ENCODE measurements at places on chromosomes 3 and 15.
A peak's percentile ranks its signal among the peaks of the same experiment; 100 is the strongest.

DNA sequence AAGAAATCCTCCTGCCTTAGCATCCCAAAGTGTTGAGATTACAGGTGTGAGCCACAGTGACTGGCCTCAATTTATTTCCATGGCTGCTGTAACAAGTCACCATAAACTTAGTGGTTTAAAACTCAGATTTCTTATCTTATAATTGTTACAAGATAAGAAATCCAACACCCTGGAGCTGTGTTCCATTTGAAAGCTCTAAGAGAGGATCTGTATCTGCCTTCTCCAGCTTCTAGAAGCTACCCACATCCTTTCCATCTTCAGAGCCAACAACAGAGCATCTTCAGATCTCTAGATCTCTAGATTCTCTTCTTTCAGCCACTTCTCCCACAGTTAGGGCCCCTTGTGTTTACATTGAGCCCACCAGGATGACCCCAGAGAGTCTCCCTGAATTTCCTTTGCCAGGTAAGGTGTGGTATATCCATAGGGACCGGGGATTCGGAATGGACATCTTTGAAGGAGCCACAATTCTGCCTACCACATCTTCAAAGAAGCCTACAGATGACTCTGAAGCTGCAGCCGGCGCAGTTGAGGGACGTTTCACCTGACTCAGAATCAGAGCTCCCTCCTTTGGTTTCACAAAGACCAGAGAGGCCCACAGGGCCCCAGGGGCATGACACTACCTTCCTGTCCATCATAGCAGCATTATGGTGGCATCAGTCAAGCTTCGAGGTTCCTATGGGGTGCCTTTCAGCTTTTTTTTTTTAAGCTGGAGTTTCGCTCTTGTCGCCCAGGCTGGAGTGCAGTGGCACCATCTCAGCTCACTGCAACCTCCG lies 87.0 kb upstream of the IGF1R start:
- DNase-seq: peak; percentile 17

- no peak for DNase-seq
Observed at GRCh38 chr15:68822818-68823217, 2.1 kb upstream of the ANP32A start.

- DNase-seq: no peak
Observed at GRCh38 chr3:16059081-16059537, 115.4 kb upstream of the GALNT15 start.

DNA sequence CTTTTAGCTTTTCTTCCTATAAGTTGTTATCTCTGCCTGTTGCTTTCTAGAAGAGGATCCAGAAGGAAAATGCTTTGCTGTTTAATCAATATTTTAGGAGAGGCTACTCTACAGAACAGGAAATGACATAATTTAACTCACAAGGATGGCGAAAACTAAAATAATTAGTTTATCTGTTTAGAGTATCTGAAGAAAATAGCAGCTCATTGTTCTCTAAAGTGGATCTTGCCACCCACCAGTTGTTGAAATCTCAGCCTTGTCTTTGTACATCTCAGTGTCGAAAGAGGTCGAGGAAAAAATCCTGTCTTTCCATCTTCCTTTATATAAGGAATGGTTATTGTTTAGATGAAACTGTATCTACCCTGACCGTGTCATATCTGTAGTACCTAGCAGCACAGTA lies 126.6 kb downstream of the ZNF609 start:
- DNase-seq: no peak

GRCh38 chr15:89876396-89877082 lies 17.3 kb downstream of the AP3S2 start:
- no peak for DNase-seq

DNA sequence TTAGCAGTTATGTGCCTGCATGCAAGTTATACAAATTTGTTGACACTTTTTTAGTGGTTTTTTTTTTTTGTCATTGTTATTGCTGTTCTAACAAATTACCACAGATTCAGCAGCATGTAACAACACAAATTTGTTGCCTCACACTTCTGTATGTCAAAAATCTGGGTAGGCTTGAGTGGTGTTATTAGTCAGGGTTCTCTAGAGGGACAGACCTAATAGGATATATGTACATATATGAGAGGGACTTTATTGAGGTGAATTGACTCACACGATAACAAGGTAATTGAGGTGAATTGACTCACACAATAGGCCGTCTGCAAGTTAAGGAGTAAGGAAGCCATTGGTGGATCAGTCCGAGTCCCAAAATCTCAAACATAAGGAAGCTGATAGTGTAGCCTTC lies 15.0 kb upstream of the PLSCR1 start:
- no peak for DNase-seq

DNA sequence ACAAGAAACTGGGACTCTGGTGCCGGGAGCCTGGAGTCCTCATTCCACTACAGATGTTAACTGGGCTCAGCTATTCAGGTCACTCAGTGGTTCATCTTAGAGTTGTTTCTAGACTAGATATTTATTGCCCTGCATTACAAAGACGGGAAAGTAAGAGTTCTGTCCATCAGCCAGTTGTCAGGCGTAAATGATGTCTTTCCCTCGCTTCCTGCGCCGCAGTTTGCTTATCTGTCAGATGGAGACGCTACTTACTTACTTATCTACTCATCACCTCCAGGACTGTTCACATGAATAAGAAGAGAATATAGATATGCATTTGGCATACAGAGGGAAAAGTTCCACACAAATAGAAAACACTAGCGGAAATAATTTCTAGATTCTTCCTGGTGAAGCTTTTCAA lies 47.8 kb upstream of the CGNL1 start:
- no peak for DNase-seq

GRCh38 chr3:61522060-61522459 lies 39.3 kb upstream of the PTPRG start:
- no peak for DNase-seq

GRCh38 chr3:104526901-104527401 lies 839.8 kb upstream of the ALCAM start:
- no peak for DNase-seq

DNA sequence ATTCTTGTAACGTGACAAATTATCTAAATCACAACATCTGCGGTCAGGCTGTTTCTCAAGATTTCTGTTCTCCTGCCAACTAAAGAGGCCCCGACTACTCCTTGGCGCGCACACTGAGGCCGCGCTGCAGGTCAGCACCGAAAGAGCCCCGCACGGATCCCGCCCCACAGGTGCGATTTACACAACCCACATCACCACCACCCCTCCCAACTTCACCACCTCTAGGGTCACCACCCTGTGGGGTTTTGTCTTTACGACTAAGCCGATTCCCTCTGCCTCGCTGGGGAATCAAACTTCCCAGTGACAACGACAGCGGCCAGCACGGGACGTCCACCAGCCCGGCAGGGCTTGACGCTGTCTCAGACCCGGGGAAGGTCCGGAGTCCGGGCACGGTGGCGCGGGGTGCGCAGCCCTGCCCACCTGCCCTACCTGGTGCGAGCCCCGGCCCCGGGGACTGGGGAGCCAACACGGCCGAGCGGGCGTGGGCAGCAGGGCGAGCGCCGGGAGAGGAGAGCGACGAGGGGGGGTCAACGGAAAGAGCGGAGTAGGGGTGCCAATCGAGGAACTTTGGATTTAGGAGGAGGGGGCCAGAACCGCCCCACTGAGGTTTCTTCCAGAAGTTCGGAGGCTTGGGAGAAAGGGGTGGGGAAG lies 764 bp downstream of the UACA start:
- no peak for DNase-seq

- no peak for DNase-seq
Observed at GRCh38 chr3:47854267-47854666, 51.3 kb downstream of the DHX30 start.

DNA sequence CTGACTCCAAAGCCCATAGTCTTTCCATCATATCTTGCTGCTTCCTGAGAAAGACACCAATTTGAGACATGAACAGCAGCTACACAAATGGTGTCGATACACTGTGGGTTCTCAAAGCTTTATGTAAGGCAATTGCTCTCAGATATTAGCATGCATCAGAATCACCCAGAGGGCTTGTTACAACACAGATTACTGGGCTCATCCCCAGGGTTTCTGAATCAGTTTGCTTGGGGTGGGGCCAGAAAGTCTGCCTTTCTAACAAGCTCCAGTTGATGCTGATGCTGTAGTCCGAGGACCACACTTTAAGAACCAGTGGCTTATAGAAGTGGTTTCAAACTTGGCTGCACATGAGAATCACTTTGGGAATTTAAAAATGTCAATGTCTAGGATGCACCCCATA lies 86.5 kb downstream of the SEMA6D start:
- DNase-seq: no peak

- DNase-seq: no peak
Observed at GRCh38 chr3:68919000-68919399, 13.3 kb downstream of the TAFA4 start.

- no peak for DNase-seq
Observed at GRCh38 chr3:51354731-51355615, 30.1 kb upstream of the MANF start.

GRCh38 chr15:77446840-77447390 lies 26.2 kb downstream of the HMG20A start:
- DNase-seq: no peak

DNA sequence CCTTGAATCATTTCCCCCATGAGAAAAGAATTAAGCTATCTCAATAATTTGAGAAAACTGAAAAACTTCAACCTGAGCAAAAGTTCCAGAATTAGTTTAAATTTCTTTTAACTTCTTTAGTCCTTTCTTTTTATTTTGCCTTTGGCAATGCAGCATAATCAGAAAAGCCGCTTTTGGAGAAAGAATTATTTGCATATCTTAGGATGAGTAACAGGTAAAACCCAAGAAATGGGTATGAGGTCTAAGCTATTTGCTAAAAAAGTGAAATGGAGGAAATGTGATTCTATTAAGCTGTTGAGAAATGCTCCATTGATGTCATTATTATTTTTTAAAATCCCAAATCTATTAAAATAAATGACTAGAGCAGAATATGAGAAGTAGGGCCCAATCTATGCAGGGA lies 1238.3 kb upstream of the GBE1 start:
- DNase-seq: no peak

DNA sequence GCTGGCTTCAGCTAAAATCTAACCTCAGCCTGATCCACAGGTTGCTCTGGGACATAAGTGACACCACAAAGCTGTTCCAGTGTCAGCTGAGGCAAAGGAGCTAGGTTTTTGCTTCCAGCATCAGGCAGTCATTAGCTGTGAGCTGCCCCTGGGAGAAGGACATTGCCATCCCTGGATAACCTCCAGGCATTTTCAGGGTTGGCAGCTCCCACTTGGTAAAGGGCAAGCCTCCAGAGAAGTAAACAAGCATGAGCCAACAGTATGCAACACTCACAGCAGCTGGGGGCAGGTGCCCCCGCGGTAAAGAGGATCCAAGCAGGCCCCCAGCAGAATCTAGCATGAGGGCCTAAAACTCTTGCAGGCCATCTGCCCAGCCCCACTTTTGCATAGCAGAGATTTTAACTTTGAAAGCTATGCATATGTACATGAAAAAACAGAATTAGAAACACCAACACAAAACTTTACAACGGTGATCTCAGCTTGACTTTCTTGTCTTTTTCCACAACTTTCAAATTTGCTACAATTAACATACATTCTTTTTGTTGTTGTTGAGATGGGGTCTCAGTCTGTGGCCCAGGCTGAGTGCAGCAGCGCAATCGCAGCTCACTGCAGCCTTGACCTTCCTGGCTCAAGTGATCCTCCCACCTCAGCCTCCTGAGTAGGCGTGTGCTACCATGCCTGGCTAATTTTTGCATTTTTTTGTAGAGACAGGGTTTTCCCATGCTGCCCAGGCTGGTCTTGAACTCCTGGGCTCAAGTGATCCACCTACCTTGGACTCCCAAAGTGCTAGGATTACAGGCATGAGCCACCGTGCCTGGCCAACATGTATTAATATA lies 83.8 kb upstream of the TPM1 start:
- no peak for DNase-seq

DNA sequence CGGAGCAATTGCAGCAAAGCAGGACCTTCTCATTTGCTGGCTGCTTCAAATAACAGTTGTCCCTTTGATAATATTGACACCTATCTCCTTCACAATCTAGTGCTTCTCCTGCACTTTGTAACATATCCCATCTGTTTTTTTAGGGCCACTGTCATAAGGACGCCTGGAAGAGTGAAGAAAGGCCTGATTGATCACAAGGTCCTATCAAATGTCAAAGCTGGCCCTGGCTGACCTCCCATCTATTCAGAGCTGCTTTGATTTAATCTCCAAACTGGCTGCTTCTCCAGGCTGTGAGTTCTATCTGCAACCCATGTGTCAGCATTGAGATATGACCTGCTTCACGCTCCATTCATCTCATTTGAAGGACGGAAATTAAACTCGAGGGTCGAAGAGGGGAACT lies 601.2 kb upstream of the KCNMB2 start:
- no peak for DNase-seq

- DNase-seq: no peak
Observed at GRCh38 chr15:82307714-82308081, 41.6 kb downstream of the GOLGA6L10 start.

DNA sequence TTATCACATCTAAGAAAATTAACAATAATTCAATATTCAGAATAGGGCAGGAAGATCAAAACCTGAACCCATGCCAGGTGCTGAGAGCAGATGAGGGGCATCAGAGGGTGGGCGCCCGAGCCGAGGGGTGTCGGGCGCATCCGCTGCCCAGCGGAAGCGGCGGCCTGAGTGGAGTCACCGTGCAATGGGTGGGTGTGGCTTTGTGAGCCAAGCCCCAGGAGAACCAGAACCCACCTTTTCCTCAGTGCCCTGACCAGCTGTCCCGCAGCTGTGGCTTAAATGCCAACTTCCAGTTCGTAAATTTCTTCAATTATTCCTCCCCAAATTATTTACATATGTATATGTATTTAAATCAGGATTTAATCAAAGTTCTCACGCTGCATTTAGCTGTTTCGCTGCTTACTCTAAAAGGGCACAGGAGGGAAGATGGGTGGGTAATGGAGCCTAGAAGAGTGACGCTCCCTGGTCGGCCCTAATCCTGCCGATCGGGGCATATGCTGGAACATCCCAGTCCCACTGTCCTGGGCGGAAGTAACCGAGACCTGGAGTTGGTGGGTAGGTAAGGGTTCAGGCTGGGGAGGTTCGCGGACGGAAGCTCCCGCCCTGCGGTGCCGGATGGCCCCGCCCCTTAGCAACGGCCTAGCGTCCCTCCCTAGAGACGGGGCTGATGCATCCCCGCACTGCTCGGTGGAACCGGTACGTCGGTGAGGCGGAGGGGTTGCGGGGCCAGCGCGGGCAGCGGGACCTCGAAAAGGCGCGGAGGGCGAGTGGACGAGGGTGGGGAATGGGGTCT lies 1.3 kb downstream of the DNAH1 start:
- DNase-seq: peak; percentile 37
